ENCODE measurements at places on chromosomes 12 and 14.

- DNase-seq: no peak
Measured at GRCh38 chr12:100646896-100647295, 73.4 kb downstream of the GAS2L3 start.

- no peak for DNase-seq
Measured at GRCh38 chr12:112330706-112331105, 51.5 kb downstream of the HECTD4 start.

- no peak for DNase-seq
Measured at GRCh38 chr12:48447755-48448154, 24.6 kb upstream of the ANP32D start.

DNA sequence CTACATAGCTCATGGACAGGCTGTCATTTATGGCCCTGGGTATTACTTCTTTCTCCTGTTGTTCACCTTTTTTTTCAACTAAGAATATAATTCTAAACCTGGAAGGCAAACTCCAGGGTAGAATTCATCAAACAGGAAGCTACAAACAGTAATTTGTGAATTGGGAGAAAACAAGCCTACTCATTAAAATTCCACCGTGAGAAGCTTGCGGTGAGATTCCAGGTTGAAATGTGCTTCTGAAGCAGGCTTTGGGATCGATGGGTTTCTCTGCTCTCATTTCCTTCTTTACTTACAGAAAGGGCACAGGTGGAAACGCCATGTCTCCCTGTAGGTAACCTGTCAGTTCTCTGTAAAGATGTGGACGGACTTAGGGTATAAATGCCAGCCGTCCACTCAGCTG is 257.5 kb downstream of the TMEM132C start:
- no peak for DNase-seq

- no peak for DNase-seq
Measured at GRCh38 chr14:21264025-21264801, 5.0 kb downstream of the HNRNPC start.

DNA sequence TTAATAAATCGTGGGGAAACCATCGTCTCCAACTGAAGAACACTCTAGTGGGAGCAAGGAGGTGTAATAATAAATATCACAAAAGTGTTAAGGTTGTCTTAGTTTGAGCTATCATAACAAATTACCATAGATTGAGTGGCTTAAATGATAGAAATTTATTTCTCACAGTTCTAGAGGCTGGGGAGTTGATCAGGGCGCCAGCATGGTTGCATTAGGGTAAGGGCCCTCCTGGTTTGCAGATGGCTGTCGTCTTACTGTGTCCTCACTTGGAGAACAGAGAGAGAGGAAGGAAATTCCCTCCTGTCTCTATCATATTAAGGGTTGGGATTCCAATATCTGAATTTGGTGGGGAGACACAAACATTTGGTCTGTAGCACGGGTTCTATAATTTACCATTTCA is 33.0 kb downstream of the MRPS35 start:
- DNase-seq: no peak

GRCh38 chr14:68475802-68476201 is 317.1 kb downstream of the ZFP36L1 start:
- no peak for DNase-seq

GRCh38 chr12:23952071-23952470 is 2.6 kb upstream of the SOX5 start:
- DNase-seq: no peak

DNA sequence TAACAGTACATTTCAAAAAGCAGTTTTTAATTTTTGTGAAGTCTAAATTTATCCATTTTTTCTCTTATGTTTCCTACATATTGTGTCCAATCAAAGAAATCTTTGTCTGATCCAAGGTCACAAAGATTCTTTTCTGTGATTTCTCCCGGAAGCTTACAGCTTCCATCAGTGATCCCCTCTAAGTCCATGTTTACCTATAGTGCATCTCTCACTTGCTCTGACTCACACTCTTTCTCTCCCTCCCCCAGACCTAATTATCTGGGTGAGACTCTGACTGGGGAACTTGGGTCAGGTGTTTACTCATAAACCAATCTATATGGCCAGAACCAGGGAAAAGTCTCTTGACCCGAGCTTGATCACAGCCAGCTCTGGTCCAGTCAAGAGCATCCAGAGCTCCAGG is 224.4 kb downstream of the SPTSSA start:
- no peak for DNase-seq

- no peak for DNase-seq
Measured at GRCh38 chr14:21108791-21109190, 7.9 kb downstream of the TMEM253 start.

GRCh38 chr14:70514168-70515069 is 20.4 kb downstream of the ADAM20 start:
- no peak for DNase-seq

DNA sequence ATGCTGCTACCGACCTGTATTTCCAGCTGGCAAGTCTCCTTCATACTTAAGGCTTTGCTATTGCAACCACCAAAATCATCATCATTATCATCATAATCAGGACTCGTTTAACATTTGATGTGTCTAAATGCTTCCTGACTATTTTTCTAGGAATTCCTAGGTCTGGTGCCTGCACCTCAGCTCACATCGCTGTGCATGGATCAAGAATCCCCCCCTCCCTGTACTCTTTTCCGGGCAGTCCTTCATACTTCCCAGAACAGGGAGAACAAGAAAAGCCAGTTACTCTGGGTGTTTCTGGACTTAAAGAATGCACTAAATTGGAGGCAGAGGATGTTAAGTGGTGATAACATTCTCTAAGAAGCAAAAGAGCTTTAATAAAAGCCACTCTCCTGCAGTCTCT is 9.4 kb downstream of the ERP27 start:
- no peak for DNase-seq

DNA sequence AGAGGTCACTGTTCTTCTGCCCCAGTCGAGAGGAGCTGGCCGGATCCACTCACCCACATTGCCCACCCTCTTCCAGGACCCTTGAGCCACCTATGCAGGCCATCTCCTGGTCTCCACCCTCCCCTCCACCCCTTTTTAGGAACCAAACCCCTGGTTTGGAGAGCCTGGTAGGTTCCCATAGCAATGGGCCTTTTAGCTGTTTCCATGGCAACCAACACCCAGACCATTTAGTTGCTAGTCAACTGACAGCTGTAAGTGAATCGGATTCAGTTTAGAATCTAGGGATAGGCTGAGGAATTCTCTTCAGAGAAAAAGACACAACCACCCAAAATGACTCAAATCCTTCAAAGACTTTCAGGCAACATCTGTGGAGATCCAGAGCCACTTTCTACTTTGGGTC is 16.5 kb downstream of the NPC2 start:
- no peak for DNase-seq

DNA sequence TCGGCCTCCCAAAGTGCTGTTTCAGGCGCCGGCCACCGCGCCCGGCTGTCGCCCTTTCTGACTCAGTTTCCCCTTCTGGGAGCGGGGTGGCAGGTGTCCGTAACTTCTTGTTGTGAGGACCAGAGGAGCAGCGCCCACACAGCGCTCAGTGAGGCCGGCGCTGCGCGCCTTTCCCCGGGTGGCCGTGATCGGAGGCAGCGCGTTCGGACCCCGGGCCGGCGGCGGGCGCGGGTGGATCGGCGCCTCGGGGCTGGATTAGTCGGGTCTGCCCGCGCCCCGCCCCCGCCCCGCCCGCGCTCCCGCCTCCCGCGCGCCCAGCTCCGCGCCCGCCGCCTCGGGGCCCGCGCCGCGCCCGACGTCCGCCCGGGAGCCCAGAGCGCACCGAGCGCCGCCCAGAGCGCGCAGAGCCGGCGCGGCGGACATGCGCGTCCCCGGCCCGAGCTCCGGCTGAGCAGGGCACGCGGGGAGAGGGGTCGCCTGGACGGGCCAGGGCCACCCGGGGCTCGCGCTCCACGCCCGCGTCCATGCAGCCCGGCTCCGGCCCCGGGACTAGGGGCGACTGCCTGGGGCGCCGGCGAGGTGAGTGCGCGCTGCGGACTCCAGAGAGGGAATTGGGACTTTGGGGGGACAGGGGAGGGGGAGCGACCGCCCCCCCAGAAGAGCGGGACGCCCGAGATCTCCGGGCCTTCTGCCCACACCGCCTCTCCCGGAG is 50.6 kb downstream of the LRCOL1 start:
- no peak for DNase-seq

GRCh38 chr14:78974691-78975090 is 804.5 kb downstream of the NRXN3 start:
- DNase-seq: no peak

DNA sequence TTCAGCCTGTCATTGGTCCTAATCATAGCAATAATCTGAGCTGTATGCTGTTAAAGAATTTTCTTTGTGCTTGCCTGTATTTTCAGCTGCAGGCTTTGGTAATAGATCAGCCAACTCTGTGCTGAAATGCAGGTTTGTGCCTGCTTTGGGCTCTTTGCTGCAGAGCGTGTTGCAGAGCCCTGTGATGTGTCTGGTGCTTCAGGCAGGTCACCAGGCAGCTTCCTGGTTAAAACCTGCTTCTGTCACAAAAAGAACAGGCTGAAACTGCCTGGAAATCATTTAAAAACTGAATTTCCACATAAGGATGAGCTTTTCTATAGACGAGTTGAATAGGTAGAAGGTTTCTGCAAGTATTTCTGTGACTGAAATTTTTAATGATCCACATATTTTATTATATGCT is 3.1 kb downstream of the DIP2B start:
- no peak for DNase-seq

DNA sequence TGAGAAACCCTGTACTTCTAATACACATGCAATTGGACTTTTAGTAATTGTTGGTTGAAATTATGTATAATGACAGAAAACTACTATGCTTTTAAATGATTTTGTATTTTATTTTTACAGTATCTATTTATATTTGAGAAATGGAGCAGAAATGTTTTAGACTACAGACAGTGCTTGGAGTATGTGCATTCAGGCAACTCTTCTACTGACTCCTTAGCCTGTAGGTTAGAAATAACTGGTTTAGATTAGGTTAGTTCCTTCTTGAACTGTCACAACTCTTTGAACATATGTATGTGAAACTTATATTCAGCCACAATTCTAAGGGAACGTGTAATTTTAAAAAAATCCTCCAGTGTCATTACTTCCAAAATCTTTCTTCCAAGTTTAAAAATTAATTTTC is 1.7 kb downstream of the FGFR1OP2 start:
- no peak for DNase-seq
